PC-3 (cell line): ENCODE measurements at places on chromosomes 2 and 18.

- no peak for DNase-seq
Measured at GRCh38 chr2:205500065-205500464, 182.2 kb upstream of the NRP2 start.

DNA sequence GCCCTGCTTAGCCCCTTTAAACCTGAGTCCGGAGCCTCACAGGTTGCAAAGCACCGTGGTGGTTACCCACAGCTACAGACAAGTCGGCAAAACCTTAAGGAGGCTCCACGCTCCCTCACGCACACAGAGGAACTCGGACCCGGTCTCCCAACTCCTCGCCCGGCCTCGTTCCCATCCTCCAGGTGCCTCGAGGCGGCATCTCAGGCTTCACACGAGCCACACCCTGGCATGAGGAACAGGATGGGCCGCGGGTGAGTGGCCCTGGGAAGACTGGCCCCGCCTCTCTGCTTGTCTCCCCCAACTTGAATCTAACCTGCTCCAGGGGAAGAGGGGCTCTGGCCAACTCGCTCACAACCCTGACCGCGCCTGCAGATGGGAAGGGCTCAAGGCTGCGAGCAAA, 97.4 kb downstream of the EIPR1 start:
- no peak for DNase-seq

GRCh38 chr18:61939046-61939674, 46.4 kb upstream of the RNF152 start:
- peak; percentile 41 for DNase-seq

DNA sequence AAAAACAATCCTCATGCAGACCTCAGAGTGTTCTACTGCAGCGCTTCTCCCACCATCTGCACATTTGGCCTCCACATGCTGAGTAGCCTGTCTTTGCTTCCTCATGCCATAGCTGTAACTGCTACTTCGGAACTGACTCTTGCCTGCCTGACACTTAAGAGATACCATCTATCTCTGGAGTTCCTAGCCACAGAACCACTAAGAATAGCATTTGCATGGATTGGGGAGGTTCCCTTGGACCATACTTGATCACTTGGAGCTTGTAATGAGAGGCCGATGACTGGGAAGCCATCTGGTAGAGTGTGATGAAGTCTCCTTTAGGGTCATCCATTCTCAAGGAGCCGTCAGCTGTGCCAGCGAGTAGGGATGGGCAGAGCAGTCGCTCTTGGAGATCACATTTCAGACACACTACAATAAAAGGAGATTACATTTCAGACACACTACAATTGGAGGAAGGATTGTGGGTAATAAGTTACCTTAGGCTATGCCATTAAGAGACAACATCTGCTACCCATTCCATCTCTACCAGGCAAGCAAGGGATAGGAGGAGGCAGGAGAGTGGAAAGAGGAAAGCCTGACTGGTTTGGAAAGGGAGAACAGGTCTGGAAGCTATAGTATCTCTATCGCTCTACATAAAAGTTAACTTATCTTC, 21.8 kb downstream of the DOK1 start:
- DNase-seq = no peak

DNA sequence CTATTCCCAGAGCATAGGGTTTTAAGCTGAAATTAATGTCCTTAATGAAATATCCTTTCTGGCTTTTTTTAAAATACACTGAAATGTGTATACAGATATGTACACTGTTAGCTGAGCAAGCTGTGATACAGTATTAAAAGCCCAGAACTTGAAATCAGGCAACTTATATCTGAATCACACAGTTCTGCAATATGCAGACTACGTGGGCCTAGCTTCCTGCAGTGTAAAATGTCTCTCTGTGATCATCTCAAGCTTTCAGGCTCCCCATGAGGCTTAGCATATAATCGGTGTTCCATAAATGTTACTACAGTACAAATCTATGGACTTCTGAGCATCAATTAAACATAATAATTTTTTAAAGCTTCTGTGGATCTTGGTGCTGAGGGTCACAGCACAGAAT, 8.2 kb downstream of the FBXO15 start:
- DNase-seq = no peak

DNA sequence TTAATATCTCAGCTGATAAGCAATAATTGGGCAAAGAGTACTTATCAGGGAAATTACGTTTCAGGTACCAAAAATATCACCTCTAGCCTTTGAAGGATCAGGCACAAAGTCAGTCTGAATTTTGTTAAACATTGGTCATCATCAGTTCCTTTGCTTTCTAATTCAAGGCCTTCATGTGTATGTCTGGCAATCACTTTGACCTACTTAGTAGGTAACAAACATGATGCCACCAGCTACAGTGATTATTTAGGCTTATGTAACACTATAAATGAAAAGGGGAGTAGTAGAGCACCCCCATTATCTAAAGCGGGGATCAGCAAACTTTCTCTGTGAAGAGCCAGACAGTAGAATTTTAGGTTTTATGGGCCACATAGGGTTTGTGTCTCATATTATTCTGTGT, 75.1 kb downstream of the RTN4 start:
- no peak for DNase-seq

GRCh38 chr2:47056868-47057686, 98.0 kb downstream of the STPG4 start:
- DNase-seq = no peak

GRCh38 chr2:177888581-177888980, 184.0 kb downstream of the PDE11A start:
- no peak for DNase-seq

- DNase-seq = peak; percentile 30
Measured at GRCh38 chr2:219722276-219722879, 94.9 kb downstream of the SLC4A3 start.

DNA sequence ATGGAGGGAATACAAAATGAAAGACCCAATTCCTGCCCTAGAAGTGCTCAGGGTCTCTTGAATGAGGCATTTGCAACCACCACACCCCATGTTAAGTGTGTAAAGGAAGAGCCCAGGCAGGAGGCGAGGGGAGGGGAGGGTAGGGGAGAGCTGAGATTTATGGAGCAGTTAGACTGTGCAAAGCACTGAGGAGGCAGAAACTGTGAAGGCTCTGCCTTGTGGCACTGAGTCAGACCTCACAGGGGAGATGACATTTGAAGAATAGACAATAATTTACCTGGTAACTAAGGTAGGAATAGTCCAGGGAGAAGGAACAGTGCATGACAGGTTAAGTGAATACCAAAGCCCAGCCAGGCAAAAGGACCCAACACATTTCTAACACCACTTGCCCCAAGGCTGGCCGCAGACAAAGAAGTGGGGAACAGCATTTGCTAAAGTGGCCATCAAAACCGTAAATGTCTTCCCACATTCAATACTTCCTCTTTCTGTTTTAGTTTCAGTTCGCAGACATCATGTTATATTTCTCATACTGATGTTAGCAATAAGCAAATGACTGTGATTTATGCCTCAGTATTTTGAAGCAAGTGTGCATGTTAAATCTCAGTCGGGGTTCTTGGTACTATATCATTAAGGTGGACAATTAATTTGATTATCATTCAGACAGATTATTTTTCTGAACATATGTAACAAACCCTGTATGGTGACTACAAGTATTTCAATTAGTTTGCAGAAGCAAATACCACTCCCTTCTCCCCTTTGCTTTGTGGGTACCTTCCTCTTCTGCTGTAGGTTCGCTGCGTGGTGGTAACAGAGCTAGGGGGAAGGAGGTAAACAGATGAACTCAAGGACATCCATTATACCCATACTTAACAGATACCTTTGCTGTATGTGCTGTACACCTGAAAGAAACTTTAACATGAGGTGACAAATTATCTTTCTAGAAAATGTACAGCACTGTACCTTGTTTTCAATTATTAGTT, 27.5 kb downstream of the CDH20 start:
- DNase-seq = no peak

- DNase-seq = no peak
Measured at GRCh38 chr2:109067631-109068125, 61.3 kb upstream of the SH3RF3 start.

GRCh38 chr2:222398446-222398885, 25.9 kb upstream of the SGPP2 start:
- no peak for DNase-seq

GRCh38 chr2:66843847-66844246, 408.9 kb downstream of the MEIS1 start:
- DNase-seq = no peak

DNA sequence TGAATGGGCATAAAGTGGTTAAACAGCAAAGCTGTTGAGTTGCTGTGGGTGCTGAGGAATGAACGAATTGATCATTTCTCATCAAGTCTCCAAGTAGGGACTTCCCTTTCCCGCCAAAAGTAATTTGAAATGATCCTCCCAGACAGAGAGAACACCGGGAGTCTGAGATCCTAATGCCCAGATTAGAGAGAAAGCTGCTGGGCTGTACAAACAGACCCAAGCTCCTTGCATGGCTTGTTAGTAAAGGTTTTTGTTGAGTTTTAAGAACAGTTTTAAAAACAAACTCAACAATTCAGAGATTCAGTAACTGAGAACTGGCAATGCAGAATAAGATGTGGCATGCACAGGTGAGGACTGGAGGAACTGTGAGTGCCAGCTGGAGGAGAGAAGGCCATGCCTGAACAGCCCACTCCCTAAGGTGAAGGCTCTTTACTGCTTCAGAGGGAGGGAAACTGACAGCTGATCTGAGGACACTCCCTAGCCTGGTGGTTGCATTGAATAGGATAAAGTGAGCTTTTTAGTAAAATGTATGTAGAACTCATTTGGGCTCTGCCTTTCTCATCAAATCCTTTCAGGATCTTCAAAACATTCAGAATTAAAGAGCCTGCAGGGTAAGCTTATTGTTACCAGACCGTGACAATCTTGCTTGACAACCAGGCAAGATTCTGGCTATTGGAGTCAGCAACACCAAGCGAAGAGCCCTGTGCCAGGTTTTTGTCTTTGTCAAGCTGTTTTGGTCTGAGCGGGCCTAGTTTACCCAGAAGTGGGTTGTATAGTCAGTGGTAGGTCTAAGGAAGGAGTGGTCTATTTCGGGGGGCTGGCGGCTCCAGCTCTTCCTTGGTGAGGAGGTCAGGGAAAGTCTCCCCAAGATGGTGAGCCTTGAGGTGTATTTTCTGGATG, 63.2 kb upstream of the IGFBP5 start:
- no peak for DNase-seq

DNA sequence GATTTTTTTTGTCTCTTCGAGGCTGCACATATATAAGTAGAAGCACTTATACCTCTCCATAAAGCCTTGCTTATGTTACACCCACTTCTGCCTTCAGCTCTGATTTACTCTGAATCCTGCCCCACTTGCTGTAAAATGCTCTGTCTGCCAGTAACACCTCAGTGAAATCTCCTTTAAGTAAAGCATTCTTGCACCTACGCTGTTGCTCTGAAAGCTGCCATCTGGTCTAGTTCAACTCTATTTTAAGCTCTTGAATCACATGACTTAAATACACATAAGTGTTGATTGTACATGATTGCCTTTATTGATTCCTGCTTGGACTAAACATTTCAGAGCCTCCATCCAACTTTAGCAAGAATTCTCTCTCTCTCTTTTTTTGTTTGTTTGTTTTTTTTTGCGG, 609.0 kb upstream of the CELF4 start:
- no peak for DNase-seq

DNA sequence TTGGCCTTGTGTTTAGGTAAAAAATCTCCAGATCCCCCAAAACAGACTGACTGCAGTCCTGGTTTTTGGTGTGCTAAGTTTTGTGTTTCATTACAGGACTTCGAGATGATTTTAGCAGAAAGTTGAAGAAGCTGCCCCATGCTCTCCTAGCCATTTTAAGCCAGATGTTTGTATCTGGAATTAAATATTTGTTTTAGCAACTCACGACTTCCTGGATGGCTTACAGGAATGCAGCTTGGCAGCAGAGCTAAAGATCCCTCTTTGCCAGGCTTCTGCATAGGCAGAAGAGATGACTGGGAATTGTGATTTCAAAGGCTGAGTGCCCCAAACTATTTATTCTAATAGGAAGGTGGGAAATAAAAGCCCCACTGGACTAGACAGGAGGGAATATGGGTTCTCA, 31.1 kb downstream of the ONECUT2 start:
- peak; percentile 51 for DNase-seq
